ENCODE measurements at places on chromosomes 6 and 20.

DNA sequence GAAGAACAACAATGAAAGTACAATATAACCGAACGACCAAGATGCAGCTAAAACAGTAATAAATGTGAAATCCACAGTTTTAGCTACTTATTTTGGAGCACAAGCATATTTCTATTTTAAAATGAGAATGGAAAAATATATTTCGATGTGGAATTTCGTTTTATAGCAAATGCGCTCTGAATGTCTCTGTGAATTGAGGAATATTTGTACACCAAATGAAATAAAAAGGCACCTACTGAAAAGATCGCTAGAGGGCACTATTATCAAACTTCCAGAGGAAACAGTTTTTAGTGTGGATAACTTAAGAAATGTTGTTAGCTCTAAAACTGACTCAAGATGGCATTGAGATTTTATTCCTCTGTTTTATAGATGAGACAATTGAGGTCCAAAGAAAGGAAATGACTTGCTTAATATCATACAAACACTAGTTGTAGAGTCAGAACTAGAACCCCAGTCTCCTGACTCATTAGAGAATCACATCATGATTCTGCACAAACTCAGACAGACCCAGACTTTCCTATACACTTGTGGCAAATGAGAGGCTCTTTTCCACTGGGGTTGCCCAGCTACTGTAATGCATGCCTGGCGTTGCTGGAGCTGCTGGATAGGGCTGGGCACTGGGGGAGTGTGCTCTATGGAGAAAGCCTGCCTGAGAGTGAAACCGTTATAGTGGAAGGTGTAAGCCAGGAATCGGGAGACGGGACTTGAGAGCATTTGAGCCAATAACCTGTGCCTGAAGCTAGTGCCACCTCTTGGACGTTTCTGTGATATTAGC, 51.9 kb downstream of the GCLC start:
- peak; percentile 63 for DNase-seq

GRCh38 chr6:49833386-49833785, 32.9 kb downstream of the CRISP1 start:
- no peak for DNase-seq

DNA sequence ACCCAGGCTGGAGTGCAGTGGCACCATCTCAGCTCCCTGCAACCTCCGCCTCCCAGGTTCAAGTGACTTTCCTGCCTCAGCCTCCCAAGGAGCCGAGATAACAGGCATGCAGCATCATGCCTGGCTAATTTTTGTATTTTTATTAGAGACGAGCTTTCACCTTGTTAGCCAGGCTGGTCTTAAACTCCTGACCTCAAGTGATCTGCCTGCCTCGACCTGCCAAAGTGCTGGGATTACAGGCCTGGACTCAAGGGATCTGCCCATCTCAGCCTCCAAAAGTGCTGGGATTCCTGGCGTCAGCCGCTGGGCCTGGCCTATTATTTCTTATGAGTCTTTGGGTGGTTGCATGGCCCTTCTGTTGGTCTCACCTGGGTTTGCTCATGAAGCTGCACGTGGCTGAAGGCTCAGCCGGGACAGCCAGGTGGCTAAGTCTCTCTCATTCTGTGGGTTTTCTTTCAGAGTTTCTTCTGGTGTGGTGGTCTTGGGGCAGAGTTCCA, 45.6 kb upstream of the NCOA3 start:
- no peak for DNase-seq

- peak; percentile 75 for DNase-seq
Measured at GRCh38 chr6:2749969-2750600, 637 bp downstream of the MYLK4 start.

DNA sequence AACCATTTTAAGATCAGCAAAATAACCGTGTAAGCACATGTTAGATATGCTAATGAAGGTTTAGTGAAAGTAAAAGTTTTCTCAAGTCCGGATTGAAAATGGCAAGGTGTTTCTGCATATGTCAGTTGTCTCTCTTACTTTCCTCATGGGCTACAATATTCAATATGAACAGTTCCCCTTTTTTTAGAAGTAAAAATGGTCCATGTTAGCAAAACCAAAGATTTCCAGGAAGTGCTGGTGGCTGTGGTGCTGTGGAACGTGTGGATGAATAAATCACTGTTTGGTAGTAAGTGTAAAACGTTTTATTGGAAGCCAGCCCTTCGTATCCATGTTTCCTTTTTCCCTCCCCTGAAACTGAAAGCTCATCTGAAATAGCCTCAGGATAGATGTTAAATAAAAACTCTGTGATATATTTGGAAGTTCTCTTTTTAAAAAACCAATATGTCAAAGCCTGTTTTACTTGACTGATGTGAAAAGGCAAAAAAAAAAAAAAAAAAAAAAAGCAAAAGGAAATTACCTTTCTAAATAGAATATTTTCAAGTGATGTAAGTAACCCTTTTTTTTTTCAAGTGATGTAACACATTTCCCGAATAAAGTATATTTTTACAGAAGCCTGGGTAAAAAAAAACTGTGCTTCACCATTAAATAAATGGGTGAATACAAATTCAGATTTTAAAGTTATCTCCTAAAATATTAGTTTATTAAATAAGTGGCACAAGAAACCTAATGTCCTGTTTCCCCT, 41.9 kb downstream of the PLEKHG1 start:
- DNase-seq = peak; percentile 14

DNA sequence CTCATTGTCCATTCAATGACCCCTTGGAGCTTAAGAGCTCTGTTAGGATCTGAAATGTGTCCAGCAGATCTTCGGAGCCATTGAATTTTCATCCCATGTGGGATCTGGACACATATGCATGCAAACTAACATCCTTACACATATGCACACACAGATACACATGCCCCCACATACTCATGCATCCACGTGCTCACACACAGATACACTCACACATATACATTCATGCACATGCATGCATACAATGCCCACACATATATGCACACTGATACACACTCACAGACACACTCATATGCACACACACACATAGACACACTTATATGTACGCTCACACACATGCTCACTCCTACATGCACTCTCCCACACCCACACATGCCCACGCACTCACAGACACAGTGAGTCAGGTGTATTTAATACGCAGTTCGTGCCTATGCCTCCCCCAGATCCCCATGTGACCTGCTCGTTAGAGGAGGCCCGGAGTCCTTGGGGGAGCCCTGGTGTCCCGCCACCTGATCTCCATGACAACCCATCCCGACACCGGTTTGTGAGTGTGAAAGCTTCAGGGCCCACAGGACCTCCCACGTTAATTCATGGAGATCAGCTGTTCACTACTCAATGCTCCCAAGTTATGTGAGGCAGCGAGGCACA, 121.9 kb upstream of the SULF2 start:
- no peak for DNase-seq

- DNase-seq = no peak
Measured at GRCh38 chr6:12403201-12403826, 113.2 kb downstream of the EDN1 start.

DNA sequence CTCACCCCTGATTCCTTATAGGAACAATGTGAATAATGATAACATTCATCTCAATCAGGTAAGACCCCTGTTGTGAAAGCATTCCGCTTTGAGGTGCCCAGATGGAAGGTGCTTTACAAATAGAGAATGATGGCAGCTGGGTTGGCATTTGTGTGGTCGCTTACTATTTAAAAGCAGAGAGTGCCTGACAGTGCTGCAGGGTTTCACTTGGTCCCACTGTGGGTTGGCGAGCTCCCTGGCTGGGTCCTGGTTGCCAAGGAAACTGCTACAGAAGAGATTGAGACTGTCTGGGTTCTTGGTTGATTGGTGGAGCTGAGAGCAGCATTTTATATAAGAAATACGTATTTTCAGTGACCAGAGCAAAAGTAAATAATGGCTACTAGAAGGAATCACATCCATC, 207.2 kb upstream of the KCNQ5 start:
- DNase-seq = no peak

DNA sequence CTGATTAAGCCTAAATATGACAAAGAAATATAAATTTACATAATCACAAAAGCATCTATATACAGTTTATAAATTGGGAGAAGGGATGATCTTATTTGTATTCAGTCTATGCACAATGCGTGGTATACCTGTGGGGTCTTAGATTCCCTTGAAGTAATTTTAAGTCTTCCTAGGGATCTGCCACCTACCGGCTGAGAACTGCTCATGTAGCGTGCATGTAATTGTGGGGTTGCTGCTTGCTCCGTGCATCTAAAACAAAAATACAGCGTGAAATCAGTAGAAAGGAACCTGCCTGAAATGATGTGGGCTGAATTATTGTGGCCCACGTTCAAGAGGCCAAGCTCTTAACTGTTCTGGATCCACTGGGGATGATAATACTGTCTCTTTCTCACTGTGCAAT, 187.3 kb downstream of the MBOAT1 start:
- no peak for DNase-seq

DNA sequence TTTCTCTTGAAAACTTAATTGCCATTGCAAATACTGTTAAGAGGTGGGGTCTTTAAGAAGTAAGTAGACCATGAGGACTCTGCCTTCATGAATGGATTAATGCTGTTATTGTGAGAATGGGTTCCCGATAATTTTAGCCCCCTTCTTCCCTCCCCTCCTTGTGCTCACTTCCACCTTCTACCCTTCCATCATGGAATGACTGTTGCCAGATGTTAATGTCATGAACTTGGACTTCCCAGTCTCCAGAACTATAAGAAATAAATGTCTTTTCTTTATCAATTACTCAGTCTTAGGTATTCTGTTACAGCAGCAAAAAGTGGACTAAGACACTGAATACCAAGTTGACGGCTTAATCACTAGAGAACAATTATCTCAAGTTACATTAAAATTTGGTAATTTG, 5.8 kb upstream of the FOXQ1 start:
- no peak for DNase-seq

GRCh38 chr6:5522147-5522546, 260.8 kb downstream of the FARS2 start:
- no peak for DNase-seq

DNA sequence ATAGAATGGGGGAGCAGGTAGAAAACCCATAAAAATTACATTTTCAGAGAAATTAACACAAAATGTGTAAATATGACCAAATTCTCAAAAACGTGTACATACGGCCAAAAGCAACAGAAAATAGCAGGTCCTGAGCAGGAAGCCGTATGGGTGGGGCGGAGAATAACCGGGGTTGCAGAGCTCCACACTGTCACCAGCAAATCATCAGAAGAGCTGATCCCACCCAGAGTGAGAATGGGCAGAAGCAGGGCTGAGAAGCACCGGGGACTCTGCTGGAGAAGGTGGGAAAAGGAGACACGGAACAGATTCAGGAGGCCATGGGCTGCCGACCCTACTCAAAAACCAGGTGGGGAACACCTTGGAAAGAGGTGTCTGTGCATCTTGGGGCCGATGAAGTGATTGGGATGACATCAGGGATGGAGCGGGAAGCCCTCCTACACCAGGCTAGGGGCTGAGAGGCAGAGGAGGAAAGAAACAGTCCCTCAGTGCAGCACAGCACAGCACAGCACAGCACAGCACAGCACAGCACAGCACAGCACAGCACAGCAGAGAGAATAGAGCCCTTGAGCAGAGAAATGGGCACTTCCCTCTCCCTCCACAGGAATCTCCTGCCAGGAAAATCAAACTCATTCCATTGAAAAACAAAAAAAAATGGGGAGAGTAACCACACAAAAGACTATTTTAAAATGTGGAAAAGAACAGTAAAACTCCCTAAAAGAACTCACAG, 22.3 kb downstream of the STX7 start:
- DNase-seq = no peak

- no peak for DNase-seq
Measured at GRCh38 chr20:33516882-33517281, 27.0 kb downstream of the CBFA2T2 start.

DNA sequence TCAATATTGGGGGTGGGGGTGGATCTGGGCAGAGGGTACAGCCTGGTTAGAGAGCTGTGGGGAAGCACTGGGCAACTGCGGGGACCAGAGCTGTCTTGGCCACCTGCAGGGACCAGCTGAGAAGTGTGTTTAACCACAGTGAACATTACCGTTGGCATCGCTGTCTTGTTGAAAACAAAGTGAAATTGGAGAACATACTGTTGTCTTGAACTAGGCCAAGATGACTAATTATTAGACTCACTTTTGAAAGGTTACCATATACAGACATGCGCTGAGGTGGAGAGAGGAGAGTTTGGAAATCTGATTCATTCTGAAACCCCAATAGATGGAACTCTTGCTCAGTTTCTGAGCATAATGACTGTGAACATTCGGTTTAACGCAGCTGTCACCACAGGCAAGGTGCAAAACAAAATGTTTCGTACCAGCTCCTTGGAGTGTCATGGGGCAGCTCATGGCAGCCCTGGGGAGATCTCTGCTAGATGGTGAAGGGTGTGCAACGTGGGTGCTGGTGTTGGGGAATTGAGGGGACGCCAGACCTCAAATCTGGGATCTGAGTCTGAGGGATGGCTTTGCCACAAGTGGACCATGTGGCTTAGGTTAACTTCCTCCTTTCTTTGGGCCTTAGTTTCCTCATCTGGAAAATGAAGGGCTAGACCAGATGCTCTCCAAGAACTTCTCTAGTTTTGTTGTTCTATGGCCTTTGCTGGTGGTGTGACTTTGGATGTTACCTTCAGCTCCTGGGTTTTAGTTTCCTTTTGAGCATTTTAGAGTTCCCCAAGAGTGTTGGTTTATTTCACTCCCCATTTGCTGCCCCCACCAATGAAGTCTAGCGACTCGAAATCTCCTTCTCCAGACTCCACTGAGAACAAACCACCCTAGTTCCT, 24.6 kb upstream of the GTSF1L start:
- DNase-seq = peak; percentile 11

DNA sequence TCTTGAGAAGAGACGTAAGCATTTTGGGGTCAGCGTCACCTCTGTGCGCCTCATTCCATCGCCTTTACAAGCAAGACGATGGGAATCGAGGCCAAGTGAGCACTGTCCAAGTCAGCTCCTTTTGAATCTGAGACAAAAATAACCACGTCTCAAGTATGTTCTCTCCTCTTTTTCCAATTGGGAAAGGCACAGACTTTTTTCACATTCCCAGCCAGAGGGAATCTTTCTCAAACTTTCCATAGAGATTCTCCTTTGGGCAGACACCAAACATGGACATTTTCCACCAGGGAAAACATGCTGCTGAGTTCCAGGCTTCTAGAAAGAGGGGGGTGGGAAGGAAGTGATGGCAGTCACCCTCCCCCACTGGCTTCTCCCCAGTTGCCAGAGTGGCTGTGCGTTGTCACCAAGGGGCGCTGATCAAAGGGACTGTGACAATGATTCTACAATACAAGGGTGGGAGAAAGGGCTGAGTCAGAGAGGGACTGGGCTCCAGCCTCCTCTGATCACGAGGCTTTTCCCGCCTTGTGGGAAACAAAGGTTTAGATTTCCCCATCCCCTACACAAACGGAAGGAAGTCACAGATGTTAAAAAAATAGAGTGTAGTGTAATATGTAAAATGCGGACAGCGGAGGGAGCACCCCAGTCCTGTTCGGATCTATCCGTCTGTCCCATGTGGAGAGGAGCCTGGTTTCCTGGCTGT, 281.9 kb upstream of the RNF24 start:
- DNase-seq = no peak

All from CD4-positive, alpha-beta T cell treated with Interleukin-10 for 1 hour (primary cell).